ENCODE measurements at places on chromosomes 13 and 19.

GRCh38 chr19:30390356-30390988 lies 18.3 kb downstream of the ZNF536 start:
- no peak for DNase-seq

- no peak for DNase-seq
Measured at GRCh38 chr19:7641290-7642276, 4.7 kb downstream of the STXBP2 start.

DNA sequence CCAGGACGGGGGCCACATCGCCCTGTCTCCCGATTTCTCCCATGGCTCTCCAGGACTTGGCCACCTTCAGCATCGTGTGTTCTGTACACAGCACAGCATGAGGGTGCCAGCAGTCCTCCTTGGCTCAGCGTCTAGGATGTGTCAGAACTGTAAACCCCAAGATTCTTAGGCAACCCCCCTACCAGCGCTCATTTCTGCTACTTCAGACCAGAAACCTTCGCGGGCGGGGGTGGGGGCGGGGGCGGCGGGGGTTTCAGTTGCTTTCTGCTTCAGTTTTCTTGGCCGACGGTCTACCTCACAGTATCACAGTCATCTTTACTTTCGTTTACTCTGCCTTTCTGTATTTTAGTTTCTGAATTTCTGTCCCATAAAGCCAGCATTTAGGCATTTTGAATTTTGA lies 82.4 kb downstream of the GGACT start:
- no peak for DNase-seq

DNA sequence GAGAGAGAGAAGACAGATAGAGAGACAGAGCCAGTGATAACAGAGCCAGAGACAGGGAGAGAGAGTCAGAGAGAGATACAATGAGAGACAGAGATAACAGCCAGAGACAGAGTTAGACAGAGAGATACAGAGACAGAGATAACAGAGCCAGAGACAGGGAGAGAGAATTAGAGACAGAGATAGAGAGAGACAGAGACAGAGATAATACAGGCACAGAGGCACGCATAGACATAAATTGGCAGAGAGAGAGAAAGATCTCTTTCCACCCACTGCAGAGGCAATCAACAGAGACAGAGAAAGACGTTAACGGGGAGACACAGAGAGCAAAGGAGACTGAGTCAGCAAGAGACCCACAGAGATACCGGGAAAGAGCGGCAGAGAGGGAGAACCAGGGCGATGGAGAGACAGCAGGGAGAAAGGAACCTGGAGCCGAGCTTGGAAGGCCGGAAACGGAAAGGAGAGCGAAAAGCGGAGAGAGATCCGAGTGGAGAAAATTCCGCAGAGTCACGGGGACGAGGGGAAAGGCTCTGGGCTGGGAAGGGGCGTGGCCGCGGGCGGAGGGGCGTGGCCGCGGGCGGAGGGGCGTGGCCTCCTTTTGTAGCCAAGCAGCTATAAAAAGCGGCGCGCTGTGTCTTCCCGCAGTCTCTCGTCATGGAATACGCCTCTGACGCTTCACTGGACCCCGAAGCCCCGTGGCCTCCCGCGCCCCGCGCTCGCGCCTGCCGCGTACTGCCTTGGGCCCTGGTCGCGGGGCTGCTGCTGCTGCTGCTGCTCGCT lies at the start of gene TNFSF9:
Gene TNFSF9 (plus strand): TSS at position 641 of the 777 bp plus-strand sequence. CDS start 11 bp downstream, at position 652.
- no peak for DNase-seq

- no peak for DNase-seq
Measured at GRCh38 chr13:113948034-113948742, 25.7 kb downstream of the C13orf46 start.

GRCh38 chr19:38303517-38304351 lies at the start of gene C19orf33:
Gene C19orf33 (plus strand): TSS chr19:38304251. CDS start chr19:38304262, 11 bp downstream.
- DNase-seq = no peak

DNA sequence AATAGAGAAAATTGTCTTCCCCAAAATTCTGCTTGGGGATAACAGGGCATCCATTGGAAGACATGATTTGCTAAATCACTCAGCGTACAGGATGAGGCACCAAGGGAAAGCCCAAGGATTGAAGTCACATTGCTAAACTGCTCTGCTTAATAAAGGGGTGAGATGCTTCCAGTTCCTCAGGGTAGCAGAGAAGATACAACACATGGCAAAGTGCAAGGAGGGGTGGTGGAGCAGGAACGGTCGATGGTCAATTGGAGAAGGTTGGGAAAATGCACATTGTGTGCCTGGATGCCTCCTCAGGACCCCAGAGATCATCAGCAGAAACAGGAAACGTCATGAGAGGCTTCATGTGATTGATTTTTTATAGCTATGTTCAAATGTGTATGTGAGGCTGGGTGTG lies 116.3 kb upstream of the SOX1 start:
- no peak for DNase-seq

- no peak for DNase-seq
Measured at GRCh38 chr13:110652231-110652730, 36.9 kb downstream of the NAXD start.

- no peak for DNase-seq
Measured at GRCh38 chr19:16078759-16079707, 2.7 kb downstream of the TPM4 start.

GRCh38 chr13:26423629-26424028 lies 133.9 kb upstream of the WASF3 start:
- no peak for DNase-seq
